ENCODE measurements at places on chromosomes 1 and 21.

- no peak for DNase-seq
Measured at GRCh38 chr1:99634971-99635624, 10.8 kb upstream of the PALMD start.

DNA sequence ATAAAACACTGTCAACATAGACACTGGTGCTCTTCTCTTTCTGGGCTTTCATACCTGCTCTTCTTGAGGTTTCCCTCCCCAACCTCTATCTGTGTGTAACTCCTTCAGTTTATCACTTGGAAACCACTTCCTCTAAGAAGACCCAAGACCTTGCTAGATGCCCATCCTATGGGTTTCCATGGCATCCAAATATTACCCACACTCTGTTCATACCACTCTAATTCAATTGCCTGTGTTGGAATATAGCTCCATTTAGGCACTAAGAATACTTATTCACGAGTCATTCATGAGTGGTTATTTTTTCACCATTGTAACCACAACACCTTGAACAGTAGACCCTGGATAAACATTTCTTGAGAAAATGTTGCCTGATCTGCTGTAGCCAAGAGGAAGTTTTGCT, 231.1 kb upstream of the SGIP1 start:
- no peak for DNase-seq

GRCh38 chr1:155295183-155295941, 5.9 kb downstream of the PKLR start:
- no peak for DNase-seq

DNA sequence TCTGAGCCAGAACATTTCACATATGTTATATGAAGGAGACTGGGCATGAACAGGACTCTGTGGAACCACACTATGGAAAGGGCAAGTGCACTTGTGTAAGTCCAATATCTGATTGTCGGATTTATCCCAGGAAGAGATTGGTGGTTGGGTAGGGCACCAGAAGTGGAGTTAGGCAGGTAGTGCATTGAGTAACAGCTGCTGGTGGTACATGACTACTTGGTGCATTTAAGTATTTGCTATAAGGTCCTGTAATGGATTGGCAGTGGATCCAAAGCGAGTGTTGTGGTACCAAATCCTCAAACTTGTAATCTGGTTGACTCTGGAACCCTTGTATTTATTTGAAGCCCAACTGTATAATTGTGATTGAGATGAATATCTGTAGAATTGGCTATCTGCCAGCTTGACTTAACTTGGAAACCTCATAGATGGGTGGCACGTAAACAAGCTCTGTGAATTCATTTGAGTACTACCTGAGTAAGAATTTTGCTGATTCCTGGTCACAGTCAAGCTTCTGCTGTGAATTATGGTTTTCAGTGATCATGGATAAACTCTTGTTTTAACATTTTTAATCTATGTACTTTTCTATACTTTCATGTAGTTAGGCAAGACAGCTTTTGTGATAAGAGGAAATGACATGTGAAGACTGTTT, 21.1 kb downstream of the UBAP2L start:
- DNase-seq = no peak

DNA sequence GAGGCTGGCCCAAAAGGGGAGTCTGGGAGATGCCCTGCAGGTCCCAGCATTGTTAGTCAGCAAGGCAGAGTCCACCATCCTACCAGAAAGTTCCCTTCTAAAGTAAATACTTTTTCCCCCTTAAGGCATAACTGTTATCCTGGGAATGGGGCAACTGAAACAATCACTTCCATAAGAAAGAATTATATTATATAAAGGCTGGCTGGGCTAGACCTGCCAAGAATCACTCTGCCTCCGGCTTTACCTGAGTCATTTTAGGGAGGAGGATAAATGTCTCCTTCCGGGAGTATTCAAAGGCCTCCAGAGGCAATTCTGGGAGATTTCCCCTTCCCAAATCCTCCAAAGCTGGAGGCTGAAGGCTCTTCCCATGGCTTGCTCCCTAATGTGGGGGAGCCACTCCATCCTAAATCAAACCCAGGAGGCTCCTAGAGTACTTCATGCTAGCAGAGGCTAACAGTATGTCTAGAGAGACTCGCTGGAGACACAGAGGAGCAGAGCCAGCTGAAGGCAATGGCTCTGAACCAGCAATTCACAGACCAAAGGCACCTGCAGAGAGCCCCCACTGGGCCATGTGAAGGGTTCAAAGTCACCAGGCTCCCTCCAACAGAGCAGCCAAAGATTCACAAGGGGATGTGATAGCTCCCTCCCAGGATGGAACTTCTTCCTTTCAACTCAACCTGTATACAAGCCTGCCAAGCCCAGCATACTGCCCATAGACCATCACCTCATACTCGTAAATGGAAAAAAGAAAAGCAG, 116.0 kb downstream of the ASTN1 start:
- no peak for DNase-seq

DNA sequence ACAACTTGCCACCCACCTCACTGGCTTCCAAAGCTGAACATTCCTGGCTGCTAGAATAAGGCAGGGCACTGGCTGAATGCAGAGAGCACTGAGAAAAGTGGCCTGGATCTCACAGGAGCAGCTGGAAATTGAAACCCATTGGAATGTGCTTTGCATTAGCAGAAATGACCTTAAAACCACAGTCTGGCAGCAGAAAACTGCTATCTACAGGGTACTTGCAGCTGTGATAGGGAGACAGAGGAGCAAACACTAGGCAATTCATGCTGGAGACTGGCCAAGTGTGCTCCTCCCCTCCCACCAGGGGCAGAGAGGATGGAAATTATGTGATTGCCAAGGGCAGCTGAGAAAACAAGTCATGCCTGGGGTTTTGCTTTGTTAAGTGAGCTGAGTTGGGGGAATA, 47.2 kb downstream of the HSD3B1 start:
- no peak for DNase-seq

DNA sequence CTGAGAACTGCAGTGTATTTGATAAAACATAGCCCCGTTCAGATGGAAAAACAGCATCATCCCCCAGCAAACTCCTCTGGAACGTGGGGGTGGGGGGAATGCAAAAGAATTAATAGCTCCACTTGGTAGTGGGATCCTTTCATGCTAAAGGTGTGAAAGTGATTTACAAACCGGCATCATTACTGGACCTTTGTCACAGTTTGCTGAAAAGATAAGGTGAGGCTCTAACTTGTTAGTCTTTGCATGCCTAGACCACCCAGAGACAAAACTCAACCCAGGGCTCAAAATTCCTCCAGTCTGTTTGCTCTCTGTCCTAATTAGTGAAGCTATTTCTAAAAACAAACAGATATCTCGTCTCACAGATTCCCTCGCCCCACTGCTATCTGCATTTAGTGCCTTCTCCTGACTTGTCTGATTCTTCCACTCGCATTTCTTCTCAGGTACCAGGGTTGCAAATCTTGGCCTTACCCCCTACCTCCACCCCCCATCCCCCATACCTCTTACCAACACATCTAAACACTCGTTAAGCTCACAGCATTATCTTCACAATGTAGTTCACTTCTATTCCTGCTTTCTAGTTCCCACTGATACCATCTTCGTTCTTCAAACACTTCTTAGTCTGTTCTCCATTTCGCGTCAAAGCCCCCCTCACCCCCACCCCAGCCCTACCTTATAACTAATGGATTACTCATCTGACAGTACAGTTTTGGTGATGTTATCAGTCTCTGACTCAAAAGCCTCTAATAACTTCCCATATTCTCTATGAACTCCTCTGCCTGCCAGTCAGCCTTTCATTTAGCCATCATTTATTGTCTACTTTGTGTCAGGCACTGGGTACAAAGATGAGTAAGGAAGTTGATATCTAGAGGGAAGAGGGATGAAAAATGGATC, 11.8 kb downstream of the IER5 start:
- no peak for DNase-seq

DNA sequence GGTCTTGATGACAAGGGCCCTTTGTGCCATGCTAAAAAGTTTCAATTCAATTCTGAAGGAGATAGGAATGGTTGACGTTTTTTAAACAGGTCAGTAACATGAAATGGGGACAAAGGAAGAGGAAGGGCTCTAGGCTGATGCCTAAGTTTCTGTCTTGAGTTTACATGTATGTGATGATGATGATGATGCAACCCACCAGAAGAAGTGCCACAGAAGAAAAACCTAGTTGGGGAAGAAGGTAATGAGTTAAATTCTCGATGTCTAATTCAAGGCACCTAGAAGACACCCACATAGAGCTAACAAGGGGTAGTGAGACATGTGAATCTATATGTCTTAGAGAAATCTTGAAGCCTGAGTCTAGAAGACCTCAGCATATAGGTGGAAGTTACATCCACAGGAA, 44.4 kb upstream of the ATP1A1 start:
- no peak for DNase-seq

DNA sequence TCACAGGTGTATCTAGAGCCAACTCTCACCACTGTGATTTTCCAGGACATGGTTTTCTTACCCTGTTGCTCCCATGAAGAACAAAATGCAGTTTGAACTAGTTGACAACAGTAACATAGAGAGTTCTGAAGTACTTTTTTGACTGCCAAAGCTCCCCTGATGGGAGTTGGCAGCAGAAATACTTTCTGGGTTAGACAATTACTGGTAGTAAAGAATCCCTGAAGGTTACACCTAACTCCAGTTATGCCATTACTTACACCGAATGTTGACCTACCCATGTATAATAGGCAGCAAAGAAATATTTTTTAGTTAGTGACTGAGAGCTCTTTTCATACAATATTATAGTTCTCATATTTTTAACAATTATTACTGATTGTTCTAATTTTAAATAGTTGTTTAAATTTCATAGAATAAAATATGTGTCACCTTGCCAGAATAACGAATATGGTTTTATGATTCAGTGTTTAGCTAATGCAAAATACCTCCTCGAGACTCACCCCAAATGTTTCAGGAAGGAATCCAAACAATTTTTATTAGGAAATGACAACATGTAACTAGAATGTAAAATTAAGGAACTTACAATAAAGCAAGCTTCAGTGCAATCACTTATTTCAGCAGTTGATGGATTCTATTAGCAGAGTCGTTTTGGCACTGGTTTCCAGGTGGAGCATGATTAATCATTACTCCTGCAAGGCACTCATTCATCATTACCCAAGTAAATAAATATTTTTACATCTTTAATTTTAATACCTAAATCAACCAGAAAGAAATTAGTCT, 237.6 kb downstream of the MRPL39 start:
- no peak for DNase-seq

DNA sequence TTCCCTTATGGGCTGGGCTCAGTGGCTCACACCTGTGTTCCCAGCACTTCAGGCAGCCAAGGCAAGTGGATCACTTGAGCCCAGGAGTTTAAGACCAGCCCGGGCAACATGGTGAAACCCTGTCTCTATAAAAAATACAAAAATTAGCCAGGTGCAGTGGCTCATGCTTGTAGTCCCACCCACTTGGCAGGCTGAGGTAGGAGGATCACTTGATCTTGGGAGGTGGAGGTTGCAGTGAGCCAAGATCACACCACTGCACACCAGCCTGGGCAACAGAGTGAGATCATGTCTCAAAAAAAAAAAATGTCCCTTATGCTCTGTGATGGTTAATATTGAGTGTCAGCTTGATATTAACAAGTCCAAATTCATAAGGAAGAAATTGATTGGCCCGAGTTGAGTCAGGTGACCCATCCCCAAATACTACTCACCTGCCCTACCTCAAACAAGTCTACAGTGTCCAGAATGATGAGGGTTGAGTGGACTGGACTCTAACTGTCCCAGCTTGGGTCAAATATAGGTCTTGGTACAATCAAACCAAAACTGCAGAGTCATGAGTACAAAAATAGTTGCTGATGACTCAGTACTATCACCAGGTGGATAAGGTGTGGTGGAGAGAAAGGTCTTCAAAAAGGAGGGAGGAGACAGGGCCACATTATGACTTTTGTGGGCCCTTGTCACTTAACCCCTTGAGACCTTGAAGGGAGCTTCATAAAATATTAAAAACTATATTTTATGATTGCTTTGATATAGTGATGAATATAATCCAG, 161.0 kb downstream of the ZNF326 start:
- DNase-seq = no peak

GRCh38 chr21:43733060-43733459, 14.1 kb downstream of the PDXK start:
- no peak for DNase-seq
